Activated gamma-delta T cell treated with Interleukin-2 at 50 U/mL for 16 hours (primary cell): ENCODE measurements at places on chromosomes 5 and 9.

DNA sequence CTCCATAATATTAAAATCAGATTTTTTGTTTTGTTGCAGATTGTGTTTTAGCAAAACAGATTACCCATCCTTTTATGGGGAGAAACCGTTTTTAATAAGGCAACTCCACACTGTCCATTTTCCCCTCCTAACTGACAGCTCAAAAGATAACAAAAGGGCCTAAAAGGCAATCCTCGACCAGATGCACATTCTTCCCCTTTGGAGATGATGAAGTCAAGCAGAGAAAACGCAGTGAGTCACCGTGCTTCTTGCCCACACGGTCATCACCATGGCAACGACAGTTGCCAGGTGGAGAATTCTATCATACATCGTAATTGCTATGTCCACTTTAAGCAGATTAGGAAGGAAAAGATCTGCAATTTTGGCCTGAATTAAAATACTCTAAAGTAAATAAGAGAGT, 96.4 kb downstream of the DIRAS2 start:
- no peak for DNase-seq

GRCh38 chr9:13100914-13101572, 178.4 kb downstream of the MPDZ start:
- DNase-seq = no peak

DNA sequence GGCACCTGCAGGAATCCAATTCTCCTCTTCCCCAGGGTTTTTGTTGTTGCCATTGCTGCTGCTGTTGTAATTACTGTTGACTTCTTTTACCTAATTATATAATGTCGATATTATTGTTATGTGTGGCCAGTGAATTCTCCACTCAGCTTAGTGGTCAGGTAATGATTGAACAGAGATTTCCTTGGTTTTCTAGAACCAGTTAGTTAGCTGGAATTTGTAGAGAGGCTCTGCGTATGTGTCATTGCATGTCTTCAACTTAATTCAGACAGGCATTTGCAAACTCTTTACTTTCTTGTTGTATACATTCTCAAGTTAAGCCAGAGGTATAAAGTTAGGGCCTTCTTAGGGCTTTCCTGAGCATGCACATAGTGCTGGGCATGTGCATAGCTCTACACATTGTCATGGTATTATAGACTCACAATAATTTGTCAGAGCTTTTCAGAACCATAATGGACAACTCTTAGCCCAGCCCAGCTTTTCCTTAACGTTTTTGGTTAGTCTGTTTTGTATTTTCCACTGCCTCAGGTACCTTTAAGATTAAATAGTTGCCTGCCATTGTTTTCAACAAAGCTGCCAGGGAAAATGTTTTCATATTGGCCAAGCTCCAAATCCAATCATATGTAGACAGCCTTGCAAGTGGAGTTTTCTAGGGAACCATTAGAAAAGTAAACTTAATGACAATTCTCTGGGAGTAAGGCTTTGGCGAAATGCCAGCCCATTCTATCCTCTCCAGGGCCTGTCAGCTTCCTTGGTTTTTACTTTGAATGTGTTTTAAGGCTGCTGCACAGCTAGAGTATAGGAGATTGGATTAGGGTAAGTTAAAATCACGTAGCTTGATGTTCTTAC, 68.1 kb downstream of the UBE2R2 start:
- DNase-seq = no peak

- DNase-seq = no peak
Observed at GRCh38 chr9:134177186-134177585, 12.8 kb upstream of the RNU6ATAC start.

DNA sequence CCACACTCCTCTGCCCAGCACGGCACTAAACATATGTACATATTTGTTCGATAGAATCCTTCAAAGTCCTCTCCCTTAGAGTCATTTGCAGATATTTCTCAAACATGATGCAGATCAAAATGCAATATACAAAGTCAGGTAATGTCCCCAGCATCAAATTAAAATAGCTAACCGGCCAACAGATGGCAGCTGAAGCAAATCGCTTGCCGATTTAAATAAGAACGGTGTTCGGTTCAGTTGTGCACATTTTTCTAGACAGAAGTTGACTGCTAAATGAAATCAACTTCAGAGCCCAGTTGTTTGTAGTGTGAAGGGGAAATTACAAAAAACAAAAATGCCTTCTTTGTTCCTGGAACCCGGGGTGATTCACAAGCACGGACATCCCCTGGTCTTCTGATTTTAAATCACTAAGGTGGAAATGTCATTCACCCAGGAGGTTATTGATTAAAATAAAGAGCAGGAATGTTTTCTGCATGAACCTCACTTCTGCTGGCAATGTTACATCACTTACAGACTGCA, 219.2 kb downstream of the EBF1 start:
- DNase-seq = no peak

DNA sequence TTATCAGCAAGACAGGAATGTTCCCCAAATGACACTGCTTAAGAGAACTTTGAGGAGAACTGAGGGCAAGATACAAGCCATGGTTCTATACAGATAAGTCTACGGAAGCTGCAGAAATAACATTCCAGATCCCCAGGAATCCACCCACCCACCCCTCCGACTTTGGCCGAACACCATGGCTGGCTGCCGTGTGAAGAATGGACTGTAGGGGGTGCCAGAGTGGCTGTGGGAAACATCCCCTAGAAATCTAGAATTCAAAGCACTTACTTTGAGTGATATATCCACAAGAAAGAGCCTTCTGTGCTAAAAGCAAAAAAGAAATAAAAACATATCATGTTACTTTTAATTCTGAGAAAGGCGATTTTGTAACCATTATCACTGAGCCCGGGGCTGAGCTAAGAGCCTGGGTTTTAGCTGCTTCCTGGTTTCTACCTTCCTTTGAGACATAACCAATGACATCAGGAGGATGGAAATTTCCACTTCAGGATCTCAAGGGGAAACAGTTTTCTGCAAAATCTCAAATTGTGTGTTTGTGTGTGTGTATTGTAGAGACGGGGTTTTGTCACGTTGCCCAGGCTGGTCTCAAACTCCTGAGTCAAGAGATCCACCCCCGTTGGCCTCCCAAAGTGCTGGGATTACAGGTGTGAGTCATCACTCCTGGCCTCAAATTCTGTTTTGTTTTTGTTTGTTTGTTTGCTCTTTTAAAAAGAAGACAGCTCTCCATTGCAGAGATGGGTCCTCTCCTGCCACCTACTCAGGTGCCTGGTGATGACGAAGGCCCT, 36.4 kb downstream of the GGTA1 start:
- DNase-seq = no peak

- DNase-seq = no peak
Observed at GRCh38 chr5:38795986-38796741, 49.6 kb upstream of the OSMR start.

DNA sequence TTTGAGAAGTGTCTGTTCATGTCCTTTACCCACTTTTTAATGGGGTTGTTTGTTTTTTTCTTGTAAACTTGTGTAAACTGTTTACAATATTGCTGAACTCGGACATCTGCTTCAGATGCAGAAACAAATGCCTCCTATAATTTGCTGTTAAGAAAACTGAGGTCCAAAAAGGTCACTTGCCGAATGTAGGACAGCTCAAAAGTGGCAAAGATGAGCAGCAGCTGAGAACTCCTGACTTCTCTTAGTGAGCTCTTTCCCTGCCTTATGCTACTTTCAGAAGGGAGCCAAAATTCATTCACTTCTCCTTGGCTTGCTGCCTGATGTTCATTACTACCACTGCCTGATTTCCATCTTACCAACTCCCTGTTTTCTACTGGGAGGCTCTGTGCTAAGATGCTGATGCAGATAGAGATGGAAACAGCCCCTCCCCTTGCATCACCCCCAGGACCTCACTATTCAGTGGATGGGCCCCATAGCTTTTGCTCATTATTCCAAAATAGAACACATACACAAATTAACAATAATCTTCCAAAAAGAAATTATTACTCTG, 60.1 kb downstream of the SEMA6A start:
- no peak for DNase-seq

DNA sequence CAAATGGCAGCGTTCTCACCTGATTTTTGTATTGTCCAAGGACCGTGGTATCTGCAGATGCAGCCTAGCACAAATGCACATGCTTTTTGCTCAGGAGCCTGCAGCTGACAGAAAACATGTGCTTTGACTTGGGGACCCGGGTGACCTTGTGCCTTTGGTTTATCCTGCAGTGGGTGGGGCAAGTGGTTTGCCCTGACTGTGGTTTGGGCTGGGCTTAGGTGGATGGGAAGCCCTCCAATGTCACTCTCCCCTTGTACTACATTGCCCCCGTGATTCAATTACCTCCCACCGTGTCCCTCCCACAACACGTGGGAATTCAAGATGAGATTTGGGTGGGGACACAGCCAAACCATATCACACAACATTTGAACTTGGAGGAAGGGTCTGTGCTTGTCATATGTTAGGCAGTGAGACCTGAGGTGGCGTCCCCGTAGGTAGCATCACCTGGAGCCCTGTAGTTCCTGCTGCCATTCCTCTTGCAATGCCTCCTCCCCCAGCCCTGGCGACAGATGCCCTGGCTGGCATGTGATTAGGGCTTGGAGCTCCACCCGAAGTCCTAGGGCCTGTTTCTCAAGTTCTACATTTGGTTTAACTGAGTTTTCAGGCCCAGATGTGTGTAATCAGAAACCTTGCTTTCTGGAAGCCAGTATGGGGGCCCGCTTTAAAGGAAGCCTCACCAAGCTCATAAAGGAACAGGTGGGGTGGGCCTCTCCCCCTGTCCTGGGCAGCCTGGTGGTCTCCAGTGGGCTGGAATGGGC, 2.1 kb downstream of the ANKRD33B start:
- DNase-seq = no peak

DNA sequence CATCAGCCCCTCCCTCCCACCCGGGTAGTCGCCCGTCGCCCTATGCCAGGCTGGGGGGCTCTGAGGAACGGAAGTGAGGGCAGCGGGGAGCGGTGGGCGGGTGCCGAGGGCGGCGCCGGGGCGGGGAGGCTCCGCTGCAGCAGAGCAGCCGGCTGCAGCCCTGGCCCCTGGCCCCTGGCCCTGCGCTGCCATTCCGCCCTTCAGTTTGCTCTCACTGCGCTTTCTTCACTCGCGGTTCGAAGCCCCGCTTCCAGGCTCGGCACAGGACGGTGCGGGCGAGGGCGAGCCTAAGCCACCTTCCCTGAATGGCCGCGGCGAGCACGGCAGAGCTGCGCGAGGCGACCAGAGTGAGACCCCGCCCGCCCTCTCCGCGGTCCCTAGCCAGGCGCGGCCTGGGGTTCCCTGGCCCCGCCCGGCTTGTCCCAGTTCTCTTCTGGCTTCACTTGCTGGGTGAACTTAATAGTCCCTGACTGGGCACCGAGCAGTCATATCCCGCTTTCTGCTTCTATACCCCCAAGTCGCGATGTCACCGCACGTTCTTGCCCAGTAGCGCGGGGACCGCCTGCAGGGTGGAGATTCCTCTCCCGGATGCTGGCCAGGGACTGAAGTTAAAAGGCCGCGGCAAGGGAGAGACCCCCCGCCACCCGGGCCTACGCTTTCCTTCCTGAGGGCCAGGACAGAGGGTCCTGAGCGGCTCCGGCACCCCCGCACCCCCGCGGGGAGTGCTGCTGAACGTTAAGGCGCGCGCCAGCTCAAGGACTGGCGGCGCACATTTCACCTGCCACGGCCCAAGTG, 623 bp upstream of the TRIM36 start:
- DNase-seq = no peak

GRCh38 chr5:52727576-52727975, 60.1 kb upstream of the ITGA1 start:
- DNase-seq = no peak

GRCh38 chr5:80781356-80781755, 126.6 kb upstream of the DHFR start:
- no peak for DNase-seq

GRCh38 chr9:109560470-109561132, 62.5 kb upstream of the PTPN3 start:
- no peak for DNase-seq

DNA sequence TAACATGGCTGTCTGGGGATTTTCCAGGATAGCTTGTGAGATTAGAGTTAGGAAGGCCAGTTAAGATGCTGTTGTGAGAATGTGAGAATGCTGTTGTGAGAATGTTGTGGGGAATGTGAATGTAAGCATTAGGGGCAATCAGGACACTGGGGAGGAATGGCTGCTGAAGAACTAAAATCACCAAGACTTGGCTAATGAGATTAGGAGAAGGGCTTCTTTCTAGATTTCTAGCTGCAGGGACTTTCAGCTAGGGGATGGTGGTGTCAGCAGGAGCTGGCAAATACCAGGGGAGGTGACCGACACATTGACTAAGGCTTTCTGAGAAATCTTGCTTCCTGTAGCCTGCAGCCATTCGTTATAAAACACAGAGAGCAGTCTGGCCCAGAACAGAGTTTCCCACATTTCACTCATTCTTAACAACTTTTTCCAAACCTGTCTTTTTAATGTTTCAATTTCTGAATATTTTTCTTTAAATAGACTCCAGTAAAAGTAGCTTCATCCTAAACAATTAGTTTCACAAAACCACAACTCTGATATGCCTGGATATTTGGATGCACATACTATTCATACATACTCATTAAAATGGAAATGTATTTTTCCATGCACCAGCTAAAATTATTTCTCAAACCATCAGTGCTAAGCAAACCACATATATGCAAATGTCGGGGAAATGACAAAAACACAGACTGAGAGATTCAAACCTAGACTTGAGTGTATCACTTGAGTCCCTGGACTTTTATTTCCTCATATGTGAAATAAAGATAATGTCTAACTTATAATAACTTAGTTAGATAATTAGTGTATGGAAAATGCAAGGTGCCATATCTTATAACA, 89.3 kb upstream of the TNC start:
- no peak for DNase-seq

DNA sequence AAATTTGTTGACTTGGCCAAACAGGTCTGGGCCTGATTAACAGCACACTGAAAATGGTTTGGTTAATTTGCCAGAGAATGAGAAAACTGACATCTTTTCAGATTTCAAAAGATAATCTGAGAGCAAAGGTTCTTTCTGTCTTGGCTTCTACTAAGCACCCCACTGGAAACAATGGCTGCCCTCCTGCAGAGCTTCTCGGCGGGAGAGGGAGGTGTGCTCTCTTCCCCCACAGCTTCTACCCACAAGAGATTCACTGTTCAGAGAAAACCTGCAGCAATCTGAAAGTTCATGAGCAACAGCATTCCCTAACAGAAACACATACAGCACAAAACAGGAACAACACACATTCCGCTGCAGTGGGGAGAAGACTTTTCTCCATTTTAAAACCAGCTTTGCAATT, 3.0 kb downstream of the DNAH5 start:
- DNase-seq = no peak

- DNase-seq = no peak
Observed at GRCh38 chr5:82674671-82675070, 396.5 kb upstream of the RPS23 start.

DNA sequence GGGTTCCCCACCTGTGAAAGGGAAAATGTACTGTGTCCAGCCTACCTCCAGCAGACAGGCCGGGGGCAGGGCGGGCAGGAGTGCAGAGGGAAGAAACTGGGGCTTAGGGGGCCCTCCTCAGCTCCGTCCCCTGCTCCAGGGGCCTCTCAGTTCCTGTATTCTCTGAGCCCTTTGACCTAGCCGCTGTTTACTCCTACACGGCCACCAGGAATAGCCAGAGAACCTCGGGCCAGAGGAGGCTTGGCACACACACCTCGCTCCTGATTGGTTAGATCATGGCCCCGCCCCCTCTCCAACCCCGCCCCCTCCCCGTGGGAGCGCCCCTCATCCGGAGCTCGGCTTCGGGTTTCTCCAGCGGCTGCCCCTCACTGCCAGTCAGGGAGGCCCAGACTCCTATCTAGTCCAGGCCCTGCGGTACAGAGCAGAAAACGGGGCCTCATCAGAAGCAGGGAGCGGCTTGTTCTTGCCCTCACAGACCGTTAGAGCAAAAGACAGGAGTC, 2.2 kb downstream of the ST6GALNAC6 start:
- DNase-seq = no peak

- DNase-seq = no peak
Observed at GRCh38 chr5:108556441-108557145, 174.7 kb upstream of the FBXL17 start.

- DNase-seq = no peak
Observed at GRCh38 chr9:77866878-77867277, 164.7 kb downstream of the GNAQ start.
